Natural killer cell treated with Interleukin-12 subunit alpha and Interleukin-12 subunit beta and Interleukin-15 and Interleukin-18, amount 100 ng/mL, for 72 hours (primary cell): ENCODE measurements at places on chromosomes 5 and 9. TPM values are rescaled to one million over a fixed set of nuclear protein-coding genes. Genes with fewer than 3 reads are reported as not detected.
A peak's percentile ranks its signal among the peaks of the same experiment; 100 is the strongest.

DNA sequence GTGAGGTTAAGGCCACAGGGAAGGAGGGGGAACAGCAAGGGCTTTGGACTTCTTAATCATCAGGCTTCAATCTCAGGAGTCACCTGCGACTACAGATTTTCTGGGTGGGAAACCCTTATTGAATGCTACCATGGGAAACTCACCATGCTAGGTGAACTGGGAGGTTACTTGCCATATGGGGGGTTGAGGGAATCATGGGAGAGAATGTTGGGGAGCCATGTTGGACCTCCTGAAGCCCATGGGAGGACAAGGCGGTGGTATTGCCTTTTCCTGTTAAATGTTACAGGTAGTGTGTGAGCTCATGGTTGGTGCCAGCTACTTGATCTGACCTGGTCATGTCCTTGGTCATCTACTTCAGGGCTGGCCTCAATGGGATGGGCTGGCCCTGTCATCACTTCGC, 31.4 kb downstream of the NEUROG1 start:
- no peak overlapping the region for H3K4me3 ChIP-seq
- H3K27me3 ChIP-seq = peaks cover 22% of the 10 kb centered on the region
- no peak overlapping the region for H3K27ac ChIP-seq
- H3K36me3 ChIP-seq = no peaks in the 10 kb centered on the region

- H3K4me1 ChIP-seq = peaks cover 36% of the 10 kb centered on the region
- peaks cover 12% of the 10 kb centered on the region for H3K36me3 ChIP-seq
- DNase-seq = no peak
- peak overlapping the region; percentile 99 for H3K4me3 ChIP-seq
Observed at GRCh38 chr5:37370550-37370863, 399 bp downstream of the NUP155 start.

GRCh38 chr5:74412066-74412465, 228.5 kb downstream of the ENC1 start:
- peaks cover 14% of the 10 kb centered on the region for H3K27me3 ChIP-seq
- H3K36me3 ChIP-seq = no peaks in the 10 kb centered on the region
- H3K4me1 ChIP-seq = no peaks in the 10 kb centered on the region
- no peak for DNase-seq
- no peak overlapping the region for H3K27ac ChIP-seq

- no peaks in the 10 kb centered on the region for H3K4me1 ChIP-seq
- DNase-seq = no peak
- no peaks in the 10 kb centered on the region for H3K36me3 ChIP-seq
- H3K27ac ChIP-seq = no peak overlapping the region
- H3K4me3 ChIP-seq = no peak overlapping the region
Observed at GRCh38 chr9:137217276-137218211, 4.5 kb downstream of the RNF208 start.

Gene MYMK
- not detected for total RNA-seq
